ENCODE measurements at places on chromosomes 11 and 22. TPM values are rescaled to one million over a fixed set of nuclear protein-coding genes. Genes with fewer than 3 reads are reported as not detected.

Gene SLC37A2
- 2.7 TPM for total RNA-seq

Gene INS
- total RNA-seq, result not detected

Gene SLC22A9
- total RNA-seq, result not detected

Gene TMA7B
- not detected for total RNA-seq

Gene FGF3
- total RNA-seq, result not detected

Gene CALCA
- not detected for total RNA-seq

DNA sequence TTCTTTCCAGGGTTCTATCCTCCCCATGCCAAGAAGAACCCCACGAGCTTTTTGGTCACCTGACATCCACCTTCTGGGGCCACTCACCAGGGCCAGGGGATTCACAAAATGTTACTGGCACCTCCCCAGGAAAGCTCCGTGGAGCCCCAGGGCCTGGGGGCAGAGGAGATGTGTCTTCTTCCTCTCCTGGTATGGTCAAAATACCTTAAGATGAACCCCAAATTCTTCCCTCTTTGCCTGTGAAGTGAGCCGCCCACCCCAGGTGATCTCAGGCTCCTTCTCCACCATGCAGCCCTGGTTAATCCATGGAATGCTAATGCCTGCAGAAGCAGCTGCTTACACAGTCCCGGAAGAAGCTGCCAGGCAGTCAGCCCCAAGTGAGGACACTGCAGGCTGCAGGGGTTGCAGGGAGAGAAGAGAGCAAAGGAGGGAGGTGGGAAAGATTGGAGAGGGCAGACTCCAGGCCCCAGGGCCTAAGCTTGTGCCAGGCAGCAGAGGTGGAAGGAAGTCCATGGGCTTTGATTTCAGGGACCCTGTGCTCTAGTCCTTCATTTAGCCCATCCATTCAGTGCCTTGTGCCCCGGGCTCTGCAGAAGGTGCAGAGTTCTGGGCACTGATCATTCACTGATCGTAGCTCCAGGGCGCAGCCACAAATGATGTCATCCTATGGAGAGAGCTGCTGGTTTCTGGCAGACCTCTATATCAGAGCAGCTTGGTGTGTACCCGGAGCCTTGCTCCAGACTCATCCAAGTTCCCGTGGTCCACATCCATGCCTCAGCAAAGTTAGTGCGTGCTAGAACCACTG, 127.9 kb upstream of the NECTIN1 start:
- no peak for DNase-seq

DNA sequence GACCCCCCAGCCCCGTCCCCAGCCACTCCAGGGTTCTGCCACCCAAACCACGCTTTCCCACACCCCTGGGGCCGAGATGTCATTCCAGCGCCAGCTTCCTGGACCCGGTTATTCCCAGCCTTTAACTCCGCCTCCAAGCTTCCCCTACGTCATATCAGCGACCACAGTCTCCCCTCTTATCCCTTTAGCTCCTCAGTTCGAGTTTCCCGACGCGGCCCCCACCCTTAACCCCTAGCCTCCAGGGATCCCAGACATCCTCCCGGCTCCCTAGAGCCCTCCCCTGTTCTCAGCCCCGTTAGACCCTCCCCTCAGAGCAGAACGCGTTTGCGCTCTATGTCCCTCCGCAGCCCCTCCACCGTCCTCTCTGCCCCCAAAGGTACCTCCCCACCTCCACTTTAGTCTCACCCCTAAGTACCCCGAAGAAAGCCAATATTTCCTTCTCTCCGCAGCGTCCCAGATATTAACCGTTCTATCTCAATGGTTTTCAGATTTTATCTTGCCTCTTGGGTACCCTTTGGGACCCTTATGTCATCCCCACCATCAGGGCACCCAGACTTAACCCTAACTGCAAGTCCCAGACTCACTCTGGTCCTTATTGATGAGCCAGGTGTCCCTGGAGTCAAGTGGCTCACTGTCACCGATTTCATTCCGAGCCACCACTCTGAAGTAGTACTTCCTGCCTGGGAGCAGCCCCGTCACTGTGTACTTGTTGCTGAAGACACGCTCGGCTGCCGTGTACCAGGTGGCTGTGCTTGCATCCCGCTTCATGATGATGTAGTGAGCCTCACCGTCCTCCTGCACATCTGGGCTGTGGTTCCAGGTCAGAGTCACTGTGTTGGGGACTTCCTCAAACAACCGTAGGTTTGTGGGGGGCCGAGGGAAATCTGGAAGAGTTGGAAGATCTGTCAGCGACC, 8.0 kb downstream of the TMEM86A start:
- no peak for DNase-seq

DNA sequence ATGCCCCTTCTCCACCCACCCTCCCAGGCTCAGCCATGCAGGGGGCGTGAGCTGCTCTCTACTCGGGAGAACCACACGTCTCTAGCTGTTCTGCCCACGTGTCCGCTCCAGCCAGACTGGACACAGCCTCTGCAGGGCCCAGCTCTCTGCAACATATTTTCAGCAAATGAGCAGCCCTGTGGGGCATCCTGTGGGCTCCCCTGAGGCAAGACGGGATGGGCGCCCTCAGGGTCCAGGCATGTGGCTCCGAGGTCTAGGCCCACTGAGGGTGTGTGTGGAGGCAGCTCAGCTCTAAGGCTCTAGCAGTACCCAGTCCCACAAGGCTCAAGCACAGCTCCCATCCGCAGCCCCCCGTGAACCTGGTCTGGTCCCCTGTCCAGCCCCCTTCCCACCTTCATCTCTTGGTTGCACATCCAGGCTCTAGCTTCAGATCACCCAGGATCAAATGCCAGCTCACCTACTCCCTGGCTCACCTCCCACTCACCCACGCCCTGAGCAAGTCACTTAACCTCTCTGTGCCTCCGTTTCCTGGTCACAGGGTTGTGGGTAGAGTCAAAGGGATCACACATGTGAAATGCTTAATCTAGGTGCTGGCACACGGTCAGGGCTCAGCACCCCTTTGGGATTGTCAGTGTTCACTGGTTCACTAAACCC, 57.8 kb upstream of the TCF20 start:
- no peak for DNase-seq

- DNase-seq, result peak; percentile 92
These were observed 44.4 kb downstream of the DCDC1 start for GRCh38 chr11:31325160-31325559.

DNA sequence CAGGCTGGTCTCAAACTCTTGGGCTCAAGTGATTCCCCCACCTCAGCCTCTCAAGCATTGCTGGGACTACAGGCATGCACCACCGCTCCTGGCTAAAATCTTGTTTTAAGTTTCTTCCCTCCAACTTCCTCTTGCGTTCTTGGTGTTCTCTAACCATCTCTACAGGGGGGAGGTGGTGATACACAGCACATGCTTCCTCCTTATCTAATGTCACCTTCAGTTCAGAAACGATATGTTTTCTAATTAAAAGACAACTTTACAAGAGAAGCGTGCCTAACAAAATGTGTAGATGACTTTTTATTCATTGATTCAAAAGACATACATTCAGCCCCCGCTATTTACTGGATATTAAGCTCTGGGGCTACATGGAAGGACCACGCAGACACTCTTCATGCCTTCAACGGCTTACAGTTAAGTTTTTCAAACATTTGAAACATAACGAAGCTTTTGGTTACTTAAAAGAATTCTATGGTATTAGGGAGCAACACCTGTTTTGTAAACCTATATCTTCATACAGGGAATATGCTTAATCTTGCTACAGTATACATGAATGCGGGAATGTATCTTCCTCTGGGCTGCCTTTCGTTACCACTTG, 933 bp upstream of the DLAT start:
- DNase-seq, result no peak

DNA sequence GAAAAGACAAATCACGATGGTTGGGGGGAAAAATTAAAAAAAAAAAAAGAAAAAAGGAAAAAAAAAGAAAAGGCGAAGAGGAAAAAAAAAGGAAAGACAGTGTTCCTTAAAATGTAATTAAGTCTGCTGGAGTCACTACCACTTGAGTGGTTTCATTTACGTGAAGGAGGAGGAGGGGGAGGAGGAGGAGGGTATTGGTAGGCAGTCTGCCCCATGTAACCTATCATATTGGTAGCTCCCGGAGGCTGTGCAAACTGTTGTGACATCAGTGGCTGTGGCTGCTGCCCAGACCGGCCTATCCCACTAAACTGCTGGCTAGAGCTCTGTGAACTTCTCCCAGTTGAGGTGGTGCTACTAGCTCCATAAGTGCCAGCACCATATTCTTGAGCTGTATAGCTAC, 17.9 kb downstream of the KDELR3 start:
- DNase-seq, result no peak

- DNase-seq, result no peak
These were observed at the start of gene TUBA8 for GRCh38 chr22:18110194-18110953. Gene TUBA8 (plus strand): TSS chr22:18110809. CDS start chr22:18110866, 57 bp downstream.

GRCh38 chr22:19984201-19984753, 32.3 kb downstream of the ARVCF start:
- peak; percentile 30 for DNase-seq

DNA sequence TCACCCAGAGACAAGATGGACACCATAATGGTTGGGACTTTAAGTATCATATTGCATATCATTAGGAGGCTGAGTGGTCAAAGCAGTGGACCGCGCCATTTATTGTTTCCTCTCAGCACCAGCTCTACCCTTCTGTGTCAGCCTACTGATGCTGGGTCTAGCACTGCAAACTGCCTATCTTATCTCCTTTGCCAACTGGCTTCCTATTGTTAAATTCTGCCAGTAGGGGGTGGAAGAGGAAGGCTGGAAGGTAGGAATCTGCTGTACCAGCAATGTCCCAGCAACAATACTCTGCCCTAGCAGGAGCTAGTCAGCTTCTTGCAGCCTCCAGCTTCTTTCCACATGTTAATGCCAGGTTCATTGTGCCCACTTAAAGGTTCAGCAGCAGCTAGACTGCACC, 367.1 kb upstream of the PDGFD start:
- DNase-seq, result no peak

- no peak for DNase-seq
These were observed 10.9 kb upstream of the SC5D start for GRCh38 chr11:121281698-121282097.

DNA sequence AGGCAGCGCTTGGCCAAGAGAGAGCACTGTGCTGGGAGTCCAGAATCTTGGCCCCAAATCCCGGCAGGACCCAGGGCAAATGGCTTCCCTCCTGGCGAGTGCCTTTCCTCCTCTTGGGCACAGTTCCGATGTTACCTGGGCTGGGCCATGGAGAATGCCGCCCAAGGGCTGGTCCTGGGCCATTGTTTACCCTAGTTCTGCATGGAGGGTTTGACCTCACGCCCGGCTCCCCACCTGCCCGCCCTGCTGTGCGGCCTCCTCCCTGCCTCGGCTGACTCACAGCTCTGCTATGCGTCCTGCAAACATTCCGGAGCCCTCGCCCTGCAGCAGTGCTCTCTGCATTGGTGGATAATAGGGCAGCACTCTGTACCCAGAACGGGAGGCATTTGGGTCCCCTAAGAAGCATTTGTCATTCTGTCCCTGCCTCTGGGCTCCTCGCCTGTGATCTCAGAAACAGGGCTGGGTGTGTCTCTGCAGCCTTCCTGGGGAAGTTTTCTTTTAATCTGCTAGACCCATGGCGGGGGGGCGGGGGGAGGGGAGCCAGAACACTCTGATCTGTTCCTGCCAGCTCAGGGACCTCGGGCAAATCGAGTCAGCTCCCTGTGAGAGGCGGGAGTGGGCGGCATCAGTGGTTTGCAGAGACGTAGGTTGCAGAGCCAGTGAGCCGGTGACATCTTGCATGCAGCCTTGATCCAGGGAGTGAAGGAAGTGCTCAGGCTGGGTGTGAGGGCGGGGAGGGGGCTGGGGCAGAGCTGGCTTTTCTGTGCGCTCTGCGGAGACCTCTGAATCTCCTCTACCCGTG, 32.9 kb upstream of the SMIM38 start:
- DNase-seq, result peak; percentile 67

- DNase-seq, result no peak
These were observed 93.3 kb downstream of the KCNQ1 start for GRCh38 chr11:2537896-2538724.

DNA sequence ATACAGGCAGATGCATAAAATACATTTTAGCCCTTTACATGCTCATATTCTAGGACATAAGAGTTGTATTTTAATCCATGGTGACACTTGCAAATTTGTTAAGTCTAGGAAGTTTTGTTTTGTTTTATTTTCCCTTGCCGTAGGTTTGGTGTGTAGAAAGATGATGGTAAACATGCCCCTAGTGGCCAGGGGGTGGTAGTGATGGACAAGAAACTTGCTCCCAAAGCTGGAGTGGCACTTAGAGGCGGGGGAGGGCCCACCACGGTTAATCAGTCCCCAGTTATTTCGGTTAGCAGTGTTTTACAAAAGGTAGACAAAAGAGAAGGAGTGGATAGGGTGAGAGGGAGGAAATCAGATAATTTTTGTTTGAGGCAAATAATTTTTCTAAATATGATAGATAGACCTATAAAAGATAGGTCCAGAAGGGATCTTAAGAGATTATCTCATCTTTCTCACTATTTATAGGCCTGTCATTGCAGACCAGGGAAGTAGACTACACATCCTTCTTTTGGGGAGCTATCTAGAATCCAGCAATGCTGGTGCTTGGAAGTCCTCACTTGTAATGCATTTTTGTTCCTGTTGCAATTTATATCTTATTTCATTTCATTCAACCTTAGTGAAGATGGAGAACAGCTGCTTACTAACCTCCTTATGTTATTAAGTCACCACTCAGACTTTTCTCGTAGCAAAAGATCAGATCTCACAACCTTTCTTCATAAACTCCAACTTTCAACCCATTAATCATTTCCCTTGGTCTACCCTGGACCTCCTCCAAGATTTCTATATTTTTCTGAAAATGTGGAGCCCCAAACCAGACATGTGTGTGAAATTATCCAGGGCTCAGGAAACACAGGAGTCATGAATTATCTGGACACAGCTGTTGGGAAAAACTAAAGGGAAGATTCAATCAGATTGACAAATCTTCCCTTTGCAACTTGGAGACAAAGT, 5.9 kb upstream of the BDNF start:
- DNase-seq, result no peak

DNA sequence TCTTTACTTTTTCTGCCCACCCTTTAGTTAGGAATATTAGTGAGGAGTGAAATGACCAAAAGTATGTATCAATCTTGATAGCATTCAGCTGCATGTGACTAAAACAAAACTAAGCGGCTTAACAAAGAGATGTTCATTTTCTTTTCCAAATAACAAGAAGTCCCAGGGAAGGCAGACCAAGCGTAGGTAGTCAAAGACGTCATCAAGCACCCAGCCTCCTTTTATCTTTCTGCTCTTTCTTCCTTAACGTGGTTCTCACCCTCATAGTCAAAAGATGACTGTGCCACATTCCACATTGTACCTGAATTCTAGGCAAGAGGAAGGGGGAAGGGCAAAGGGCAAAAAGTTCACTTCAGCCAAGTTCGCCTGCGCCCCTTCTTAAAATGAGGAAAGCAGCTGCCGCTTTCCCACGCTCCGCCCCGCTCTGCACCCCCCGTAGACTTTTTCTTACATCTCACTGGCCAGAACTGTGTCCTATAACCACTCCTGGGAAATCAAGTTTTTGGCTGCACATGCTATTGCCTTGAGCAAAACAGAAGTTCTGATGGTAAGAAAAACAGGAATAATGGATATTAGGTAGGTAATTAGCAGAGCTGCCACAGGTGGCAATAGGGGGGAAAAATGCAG, 14.6 kb upstream of the PGM2L1 start:
- DNase-seq, result no peak

GRCh38 chr11:83895516-83895915, 609.3 kb upstream of the CCDC90B start:
- DNase-seq, result peak; percentile 19

GRCh38 chr11:20114588-20114987, 45.7 kb downstream of the DBX1 start:
- no peak for DNase-seq
